ENCODE measurements at places on chromosomes 12 and 14.
A peak's percentile ranks its signal among the peaks of the same experiment; 100 is the strongest.

DNA sequence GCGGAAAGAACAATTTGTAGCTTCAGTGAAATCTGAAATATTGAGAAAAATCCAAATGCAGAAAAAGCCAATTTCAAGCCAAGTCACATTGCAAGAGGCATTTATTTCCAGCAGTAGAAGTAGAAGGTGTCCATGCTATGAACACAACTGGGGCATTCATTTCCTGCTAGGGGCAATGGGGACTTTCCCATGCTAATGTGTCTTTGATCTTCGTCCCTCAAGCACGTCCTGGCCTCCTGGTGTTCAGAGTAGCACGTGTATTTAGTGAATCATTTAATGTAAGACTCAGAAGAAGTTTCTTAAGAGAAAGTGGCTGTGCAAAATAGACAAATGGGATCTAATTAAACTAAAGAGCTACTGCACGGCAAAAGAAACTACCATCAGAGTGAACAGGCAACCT is 267.9 kb downstream of the TMEM132C start:
- DNase-seq, result no peak

- DNase-seq, result peak; percentile 14
These were observed 249.7 kb downstream of the FOXG1 start for GRCh38 chr14:29016050-29016900.

DNA sequence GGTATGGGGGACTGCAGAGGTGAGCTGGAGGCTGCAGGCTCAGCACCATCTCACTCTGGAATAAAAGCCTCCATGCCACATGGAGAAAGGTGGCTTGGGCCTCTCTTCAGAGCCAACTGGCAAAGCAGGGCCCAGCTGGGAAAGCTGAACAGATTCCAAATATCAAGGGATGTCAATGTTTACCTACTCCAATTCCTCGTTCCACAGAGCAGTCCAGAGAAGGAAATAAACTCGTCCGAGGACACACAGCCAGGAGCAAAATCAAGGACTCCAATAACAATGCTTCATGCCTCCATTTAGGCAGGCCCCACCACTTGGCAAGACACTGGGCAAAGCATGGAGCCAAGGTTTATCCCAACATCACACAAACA is 36.3 kb upstream of the PNMA1 start:
- DNase-seq, result no peak

DNA sequence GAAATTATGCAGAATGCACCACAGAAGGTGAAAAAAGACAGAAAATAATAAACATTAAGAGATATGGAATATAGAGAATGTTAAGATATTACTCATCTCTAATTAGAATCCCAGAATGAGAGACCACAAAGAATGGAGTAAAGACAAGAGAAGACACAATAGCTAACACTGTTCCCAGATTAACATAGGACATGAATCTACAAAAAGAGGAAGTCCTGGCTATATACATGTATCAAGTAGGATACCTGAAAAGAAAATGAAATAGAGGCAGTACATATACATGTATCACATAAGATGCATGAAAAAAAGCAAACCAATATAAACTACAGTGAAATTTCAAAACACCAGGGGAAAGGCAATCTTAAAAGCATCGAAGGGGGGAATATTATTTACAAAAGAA is 5.6 kb upstream of the EPS8 start:
- no peak for DNase-seq
